ENCODE measurements at places on chromosomes 16 and 17.

DNA sequence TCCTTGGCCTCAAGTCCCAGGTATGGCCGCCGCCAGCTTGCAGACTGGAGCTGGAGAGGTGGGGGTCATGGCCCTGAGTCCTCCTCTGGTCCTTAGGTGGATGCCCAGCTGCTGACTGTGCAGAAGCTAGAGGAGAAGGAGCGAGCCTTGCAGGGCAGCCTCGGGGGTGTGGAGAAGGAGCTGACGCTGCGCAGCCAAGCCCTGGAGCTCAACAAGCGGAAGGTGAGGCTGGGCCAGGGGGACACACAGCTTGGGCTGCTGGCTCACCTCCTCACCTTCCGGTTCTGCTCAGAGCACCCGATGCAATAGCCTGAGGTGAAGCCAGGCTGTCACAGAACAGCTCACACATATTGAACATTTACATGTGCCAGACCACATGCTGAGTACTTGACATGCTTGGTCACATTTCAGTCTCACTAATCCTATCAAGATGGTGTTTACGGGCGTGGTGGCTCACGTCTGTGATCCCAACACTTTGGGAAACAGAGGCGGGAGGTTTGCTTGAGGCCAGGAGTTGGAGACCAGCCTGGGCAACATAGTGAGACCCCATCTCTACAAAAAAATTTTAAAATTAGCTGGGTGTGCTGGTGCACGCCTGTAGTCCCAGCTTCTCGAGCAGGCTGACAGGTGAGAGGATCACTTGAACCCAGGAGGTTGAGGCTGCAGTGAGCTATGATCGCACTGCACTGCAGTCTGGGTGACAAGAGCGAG, 7.4 kb downstream of the RNF40 start:
- DNase-seq, result no peak

DNA sequence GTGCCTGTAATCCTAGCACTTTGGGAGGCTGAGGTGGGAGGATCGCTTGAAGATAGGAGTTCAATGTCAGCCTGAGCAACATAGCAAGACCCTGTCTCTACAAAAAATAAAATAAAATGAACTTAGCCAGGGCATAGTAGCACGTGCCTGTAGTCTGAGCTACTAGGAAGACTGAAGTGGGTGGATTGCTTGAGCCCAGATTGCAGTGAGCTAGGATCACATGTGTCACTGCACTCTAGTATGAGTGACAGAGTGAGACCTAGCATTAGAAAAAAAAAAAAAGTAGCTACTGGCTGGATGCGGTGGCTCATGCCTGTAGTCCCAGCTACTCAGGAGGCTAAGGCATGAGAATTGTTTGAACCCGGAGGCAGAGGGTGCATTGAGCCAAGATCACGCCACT, 6.0 kb downstream of the ADAP2 start:
- no peak for DNase-seq

GRCh38 chr17:78935419-78936323, 10.5 kb upstream of the TIMP2 start:
- no peak for DNase-seq

- DNase-seq, result no peak
Measured at GRCh38 chr16:11699234-11699894, 31.1 kb downstream of the SNN start.

GRCh38 chr16:962901-963814, 7.6 kb downstream of the LMF1 start:
- no peak for DNase-seq
